ENCODE measurements at places on chromosomes 4 and X.

DNA sequence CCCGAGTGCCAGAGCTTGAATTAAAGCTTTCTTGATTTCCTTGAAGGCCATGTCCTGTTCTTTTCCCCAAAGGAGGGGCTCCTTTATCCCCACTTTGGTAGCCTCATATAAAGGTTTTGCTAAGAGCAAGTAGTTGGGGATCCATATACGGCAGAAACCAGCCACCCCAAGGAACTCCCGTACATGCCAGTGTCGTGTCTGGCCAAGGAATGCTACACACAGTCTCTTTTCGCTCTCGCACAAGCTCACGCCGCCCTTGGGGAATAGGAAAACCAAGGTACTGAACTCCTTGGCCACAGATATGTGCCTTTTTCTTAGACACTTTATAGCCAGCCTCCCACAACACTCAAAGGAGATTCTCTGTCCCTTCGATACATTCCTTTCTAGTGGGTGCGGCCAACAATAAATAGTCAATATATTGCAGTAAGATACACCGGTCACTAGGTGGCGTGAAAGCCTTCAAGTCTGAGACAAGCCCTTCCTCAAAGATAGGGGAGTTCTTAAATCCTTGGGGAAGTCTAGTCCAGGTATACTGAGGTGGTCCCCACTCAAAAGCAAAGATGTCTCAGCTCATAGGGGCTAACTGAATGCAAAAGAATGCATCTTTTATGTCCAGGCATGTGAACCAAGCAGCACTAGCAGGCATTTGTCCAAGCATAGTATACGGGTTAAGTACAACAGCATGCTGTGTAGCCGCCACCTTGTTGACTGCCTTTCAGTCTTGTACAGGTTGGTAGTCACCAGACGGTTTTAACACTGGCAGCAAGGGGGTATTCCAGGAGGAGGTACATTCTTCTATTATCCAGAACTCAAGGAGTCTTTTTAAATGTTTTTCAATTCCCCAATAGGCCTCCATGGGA is 57.8 kb upstream of the XAGE1B start:
- no peak for DNase-seq

DNA sequence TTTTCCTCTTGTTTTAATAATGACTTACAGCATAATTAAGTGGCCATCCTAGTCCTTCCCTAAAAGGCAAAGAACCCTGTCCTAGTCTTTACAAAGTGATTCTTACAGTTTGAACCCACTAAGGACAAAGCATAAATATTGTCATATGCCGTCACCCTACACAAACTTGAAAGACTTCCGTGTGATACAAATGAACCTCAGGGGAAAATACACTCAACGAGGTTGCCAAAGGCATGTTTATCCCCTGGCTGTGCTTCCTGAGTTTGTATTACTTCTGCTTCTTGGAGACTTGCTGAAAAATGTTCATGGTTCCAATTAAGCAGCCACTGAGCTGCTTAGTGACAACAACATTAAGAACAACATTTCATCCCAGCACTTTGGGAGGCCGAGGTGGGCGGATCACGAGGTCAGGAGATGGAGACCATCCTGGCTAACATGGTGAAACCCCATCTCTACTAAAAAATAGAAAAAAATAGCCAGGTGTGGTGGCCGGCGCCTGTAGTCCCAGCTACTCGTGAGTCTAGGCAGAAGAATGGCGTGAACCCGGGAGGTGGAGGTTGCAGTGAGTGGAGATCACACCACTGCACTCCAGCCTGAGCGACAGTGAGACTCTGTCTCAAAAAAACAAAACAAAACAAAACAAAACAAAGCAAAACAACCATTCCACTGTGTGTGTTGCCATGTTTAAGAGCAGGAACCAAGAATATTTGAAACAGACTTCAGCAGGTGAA is 16.2 kb downstream of the RASSF6 start:
- DNase-seq = no peak

DNA sequence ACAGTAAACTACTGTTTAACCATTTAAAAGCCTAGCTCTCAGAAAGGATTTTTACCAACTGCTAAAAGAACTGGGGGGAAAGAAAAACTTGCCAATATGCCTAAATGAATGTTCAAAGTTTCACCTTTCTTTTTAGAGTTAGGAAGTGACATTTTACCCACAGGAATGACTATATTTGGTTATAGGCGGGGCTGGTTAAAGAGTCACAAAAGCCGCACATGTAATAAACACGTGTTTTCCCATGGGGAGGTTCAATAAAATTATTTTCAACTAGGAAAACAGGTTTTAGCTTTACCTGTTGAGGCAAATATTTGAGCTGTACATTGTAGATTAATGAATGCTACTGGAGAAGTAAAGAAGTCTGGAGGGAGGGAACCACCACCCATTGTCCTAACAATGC is 41.6 kb upstream of the UGDH start:
- DNase-seq = no peak

DNA sequence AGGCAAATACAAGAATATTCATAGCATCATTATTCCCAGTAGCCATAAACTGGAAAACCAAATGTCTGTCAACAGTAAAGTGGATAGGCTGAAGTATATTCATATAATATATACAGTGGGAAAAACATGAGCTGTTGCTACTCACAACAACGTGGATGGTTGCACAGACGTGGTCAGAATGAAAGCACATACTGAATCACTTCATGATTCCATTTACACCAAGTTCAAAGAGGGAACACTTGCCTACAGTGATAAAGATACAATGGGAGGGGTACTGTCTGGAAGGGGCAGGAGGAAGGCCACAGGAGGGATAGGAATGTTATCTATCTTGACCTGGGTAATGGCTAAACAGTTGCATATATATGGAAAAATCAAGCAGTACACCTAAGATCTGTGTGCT is 25.3 kb downstream of the APBB2 start:
- no peak for DNase-seq

DNA sequence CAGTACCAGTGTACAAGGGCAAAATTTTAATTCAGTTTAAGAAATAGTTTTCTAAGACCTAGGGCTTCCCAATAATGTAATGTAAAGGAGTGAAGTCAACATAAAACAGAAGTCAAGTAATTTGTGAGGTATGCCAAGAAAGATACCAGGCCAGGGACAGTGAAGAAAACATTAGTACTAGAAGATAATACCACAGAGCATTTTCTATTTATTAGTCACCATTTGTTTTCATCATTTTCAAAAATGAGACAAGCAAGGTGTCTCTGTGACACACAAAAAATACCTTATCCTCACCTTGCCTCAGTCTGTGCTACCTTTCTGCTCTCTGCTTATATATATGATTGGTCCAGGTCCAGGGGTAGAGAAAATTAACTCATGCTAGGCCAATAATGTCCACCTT is 46.8 kb downstream of the VEGFC start:
- DNase-seq = no peak

- no peak for DNase-seq
Observed at GRCh38 chr4:6369924-6370645, 100.4 kb downstream of the WFS1 start.

DNA sequence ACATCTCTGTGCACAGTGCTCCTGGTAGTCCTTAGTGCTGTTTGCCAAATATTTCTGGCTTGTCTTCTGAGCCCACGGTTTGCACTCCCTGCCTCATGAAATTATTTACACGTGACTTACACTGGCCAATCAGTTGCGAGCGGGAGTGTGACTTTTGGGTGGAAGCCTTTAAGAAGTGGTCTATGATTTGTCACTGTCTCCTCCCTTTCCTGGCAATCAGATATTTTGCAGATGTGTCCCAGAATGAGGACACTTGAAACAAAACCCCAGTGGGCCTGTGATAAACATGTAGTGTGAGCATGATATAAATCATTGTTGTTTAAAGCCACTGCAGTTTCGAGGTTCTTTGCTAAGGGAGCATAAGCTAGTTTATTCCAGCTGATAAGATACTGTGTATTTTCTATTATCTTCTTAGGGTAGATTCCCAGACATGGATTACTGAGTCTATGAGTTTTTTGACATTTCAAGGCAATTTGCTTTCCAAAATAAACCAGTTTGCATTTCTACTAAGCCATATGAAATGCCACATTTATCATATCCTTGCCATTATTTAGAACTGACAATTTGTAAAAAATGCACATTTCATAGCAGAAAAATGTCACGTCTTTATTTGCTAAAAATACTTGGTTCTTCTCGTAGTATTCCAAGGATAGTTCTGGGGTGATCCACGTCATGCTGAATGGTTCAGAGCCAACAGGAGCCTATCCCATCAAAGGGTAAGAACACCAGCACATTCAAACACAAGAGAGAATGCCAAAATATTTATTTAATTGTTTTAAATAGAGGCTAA is 12.0 kb downstream of the BST1 start:
- peak; percentile 50 for DNase-seq

DNA sequence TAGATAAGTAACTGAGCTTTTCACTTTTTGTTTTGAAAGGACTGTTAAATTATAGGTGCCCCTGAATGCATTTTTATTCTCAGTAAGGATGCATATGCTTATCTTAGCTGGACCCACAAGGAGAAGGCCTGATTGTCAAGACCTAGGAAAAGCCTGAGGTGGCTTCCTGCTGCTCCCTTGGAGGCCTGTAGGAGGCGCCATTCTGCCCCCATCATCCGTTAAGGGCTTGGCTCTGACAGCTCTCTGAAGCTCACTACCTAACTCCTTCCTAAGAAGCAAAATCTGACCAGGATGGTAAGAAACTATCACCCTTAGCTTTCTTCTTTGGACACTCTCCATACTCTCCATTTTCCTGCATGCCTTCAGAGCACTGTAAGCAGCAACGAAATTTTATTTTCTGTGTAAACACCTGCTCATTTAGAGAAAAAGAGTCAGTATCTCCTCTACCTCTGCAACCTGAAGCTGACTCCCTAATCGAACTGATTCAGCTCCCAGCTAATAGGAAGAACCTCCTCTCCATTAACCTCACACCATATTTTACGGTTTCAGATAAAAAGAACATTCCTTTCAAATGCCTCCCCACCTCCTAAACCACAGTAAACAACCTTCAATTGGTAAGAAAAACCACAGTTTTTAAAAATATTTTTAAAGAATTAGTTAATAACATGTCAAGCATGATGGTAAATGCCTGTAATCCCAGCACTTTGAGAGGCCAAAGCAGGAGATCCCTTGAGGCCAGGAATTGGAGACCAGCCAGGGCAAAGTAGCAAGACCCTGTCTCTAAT is 73.4 kb upstream of the EDNRA start:
- no peak for DNase-seq

- DNase-seq = no peak
Observed at GRCh38 chr4:166257891-166258290, 384.9 kb downstream of the TLL1 start.

DNA sequence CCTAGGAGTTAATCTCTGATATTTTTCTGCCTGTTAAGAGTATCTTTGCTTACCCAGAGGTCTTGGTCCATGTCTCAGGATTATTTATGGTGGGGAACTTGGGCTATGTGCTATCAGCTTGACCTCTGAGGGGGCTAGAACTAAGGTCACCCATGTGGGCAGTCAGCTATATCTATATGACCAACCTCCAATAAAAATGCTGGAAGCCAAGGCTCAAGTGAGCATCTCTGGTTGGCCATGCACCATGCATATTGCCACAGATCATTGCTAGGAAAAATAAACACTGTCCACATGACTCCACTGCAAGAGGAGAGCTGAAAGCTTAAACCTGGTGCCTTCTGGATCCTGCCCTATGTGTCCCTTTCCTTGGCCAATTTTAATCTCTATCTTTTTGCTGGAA is 196.5 kb upstream of the SLC7A11 start:
- DNase-seq = no peak

GRCh38 chrX:125295337-125295736 is 24.3 kb upstream of the TEX13C start:
- no peak for DNase-seq

DNA sequence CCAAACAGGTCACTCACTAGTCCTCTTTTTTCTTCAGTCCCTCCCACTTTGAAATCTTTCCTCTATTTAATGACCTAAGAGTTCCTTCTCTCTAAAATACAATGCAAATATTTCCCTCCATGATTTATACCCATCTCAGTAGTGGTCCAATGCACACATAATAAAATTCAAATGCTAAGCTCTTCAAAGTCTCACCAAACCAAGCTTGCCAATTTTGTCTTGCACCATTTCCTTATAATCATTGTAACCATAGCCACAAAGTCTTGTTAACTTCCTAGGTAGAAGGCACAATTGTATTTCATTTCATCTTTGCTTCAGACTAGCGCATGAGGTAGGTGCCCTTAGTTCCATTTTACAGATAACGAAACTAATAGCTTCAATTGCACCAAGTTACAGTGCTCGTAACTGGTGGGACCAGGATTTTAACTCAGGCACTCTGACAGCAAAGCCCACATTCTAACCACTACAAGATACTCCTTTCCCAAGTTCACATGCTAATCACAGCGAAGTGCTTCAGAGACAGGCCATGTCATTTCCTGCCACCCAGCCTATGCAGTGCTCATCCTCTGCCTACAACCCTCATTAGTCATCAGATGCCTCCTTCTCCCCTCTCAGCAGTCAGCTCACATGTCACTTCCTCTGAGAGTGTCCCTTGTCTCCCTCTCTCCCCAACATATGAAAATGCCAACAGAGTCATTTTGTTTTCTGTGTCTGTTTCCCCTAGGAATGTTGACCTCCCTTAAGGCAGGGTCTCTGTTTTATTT is 66.9 kb upstream of the PPARGC1A start:
- DNase-seq = peak; percentile 1

GRCh38 chrX:132009350-132009749 is 13.8 kb upstream of the STK26 start:
- no peak for DNase-seq

- no peak for DNase-seq
Observed at GRCh38 chrX:153782313-153782712, 1.5 kb downstream of the SRPK3 start.

GRCh38 chr4:40987151-40987550 is 227.2 kb downstream of the APBB2 start:
- no peak for DNase-seq
